Islet precursor cell (in vitro differentiated cells): ENCODE measurements at places on chromosomes 11 and 22.
A peak's percentile ranks its signal among the peaks of the same experiment; 100 is the strongest.

DNA sequence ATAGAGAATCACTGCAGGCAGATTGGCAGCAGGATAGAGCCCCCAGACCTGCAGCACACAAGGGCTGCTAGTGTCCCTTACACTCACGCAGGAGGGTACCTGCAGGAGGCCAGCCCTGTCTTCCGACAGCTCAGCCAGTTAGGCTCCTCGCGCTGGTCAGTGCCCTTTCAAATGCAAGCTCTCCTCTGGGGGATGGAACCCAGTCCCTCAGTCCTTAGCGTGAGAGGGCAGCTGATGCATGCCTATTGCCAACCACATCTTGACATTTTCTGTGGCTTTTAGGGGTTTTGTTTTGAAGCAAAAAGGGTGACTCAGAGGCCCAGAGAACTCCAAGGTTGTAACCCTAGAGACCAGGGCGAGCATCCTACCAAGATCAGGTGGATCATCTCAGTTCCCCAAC, 40.0 kb downstream of the WNT11 start:
- no peak for DNase-seq

DNA sequence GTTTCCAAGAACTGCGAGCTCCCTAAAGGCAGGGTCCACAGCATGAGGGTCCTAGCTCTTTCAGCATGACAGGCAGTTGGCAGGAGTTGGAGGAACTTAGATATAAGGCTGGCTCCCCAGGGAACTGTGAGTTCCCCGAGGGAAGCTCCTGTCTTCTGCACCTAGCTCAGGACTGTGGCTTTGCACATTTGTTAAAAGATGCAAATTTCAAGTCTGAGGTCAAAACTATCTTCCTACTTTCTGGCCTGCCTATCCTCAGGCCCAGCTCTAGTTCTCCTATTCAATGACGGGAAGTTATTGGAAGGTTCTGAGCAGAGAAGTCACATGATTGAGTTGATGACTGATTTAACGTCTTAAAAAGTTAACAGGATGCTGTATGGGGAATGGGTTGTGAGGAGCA, 11.7 kb upstream of the UCP3 start:
- DNase-seq: no peak

GRCh38 chr11:2869561-2870427, 15.8 kb downstream of the CDKN1C start:
- DNase-seq: no peak

- DNase-seq: no peak
Measured at GRCh38 chr22:18095101-18095805, 15.4 kb upstream of the TUBA8 start.

DNA sequence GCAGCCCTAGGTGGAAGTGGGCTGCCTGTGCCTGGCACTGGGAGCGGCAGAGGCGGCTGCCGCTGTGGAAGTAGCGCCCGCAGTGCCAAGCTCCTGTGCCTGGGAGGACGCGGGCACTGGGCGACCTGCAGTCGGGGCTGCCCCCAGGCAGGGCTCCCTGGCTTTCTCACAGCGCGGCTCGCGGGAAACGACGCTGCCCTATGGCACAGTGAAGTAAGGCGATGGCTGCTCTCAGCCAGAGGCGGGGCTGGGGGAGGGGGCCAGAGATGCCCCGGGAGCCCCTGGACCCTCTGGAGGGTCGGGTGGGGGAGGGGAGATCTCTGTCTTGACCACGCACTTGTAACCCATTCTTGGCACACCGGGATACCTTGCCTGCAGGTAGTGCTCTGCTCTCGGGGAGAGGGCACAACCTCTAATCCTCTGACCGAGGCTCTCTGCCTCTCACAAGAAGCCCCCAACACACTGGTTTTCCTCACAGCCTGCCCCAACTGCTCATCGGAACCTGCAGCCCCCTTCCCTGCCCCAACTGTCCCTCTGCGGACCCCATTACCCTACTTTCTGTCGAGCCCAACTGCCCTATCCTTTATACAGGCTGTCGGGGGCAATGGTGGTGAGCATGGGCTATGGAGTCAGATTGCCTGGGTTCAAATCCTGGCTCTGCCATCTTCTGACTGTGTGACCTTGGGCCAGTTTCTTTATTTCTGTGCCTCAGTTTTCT, 32.2 kb upstream of the TRIM29 start:
- DNase-seq: no peak

DNA sequence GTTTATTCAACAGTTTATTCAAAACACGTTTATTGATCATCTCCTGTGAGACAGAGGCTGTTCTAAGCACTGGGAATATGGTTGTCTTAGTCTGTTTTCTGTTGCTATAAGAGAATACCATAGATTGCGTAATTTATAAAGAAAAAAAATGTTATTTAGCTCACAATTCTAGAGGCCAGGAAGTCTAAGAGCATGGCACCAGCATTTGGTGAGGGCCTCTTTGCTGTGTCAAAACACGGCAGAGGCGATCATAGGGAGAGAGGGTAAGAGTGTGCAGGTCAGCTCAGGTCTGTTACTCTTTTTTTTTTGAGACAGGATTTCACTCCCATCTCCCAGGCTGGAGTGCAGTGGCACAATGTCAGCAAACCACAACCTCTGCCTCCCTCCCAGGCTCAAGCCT, 5.2 kb upstream of the IL17RA start:
- DNase-seq: no peak

- peak; percentile 87 for DNase-seq
Measured at GRCh38 chr11:65571940-65572339, 398 bp upstream of the FAM89B start.
